ENCODE measurements at places on chromosomes 12 and 14.
A peak's percentile ranks its signal among the peaks of the same experiment; 100 is the strongest.

DNA sequence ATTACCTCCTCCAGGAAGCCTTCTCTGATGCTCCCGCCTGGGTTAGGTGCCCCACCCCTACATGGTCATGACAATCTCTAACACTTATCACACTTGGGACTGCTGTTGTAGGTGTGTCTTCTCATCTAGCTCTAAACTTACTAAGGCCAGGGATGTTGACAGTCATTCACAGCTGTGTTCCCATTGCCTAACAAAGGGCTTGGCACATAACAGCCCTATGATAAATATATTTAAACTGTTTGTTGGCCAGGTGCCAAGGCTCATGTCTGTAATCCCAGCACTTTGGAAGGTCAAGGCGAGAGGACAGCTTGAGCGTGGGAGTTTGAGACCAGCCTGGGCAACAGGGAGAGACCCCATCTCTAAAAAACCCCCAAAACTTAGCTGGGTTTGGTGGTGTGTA, 98.8 kb upstream of the RGS6 start:
- no peak for DNase-seq

DNA sequence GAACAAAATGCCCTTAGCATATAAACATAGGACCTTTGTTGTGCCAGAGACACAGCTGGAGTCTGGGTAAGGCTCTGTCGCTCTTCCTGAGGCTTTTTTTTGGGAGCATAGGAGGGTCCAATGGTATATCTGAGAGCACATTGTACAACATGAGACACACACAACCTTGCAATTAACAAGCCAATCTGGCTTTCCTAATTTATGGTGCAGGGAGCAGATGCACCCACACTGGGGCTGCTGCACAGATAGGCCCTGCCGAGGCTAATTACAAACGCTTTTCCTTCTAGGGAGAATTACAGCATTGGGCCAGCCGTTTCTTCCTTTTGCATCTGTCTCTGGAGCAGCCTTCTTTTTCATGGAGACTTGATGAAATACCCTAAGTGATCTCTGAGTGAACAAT, 75.0 kb upstream of the OVCH1 start:
- no peak for DNase-seq

GRCh38 chr12:10641735-10642500, 28.5 kb upstream of the MAGOHB start:
- DNase-seq: no peak

GRCh38 chr12:21144309-21144708, 13.3 kb downstream of the SLCO1B1 start:
- DNase-seq: no peak

DNA sequence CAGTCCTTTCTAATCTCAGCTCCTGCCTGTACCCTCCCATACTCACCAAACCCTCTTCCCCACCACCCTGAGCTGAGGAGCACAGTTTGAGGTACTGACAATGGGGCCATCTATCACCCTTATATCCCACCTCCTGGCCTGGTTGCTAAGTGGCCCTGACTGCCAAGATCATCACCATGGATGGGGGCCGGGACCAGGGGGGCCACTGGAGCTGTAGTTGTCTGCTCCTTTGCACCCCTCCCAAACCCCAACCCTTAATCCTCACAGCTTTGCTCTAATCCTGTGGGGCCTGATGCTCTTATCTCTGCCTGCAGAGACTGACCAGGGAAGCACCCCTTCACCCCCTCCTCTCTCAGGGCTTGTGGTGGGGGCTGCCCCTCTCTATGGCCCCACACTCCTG, 395 bp upstream of the GNB3 start:
- DNase-seq: no peak

- no peak for DNase-seq
These were observed 11.6 kb upstream of the NEK9 start for GRCh38 chr14:75138492-75138891.

DNA sequence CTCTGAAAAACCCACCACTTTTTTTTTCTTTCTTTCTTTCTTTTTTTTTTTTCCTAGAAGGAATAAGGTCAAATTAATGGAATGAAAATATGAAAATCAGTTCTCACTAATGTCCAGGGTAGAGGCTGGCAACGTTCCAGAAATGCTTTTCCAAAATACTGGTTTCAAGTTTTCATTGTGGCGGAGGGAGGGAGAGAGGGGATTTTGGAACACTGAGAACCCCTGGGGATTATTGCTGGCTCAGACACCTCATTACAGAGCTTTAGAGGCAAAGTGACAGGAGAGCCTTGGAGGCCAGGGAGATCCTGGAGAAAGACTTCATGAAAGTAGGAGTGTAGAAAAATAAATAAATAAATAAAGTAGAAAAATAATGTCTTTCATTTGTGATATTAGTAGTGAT, 45.4 kb downstream of the ALX1 start:
- no peak for DNase-seq

GRCh38 chr14:77327111-77327510, 6.3 kb downstream of the GSTZ1 start:
- DNase-seq: no peak

GRCh38 chr12:66255737-66256136, 46.6 kb upstream of the HELB start:
- DNase-seq: no peak

GRCh38 chr12:80834724-80835123, 103.0 kb downstream of the LIN7A start:
- no peak for DNase-seq

DNA sequence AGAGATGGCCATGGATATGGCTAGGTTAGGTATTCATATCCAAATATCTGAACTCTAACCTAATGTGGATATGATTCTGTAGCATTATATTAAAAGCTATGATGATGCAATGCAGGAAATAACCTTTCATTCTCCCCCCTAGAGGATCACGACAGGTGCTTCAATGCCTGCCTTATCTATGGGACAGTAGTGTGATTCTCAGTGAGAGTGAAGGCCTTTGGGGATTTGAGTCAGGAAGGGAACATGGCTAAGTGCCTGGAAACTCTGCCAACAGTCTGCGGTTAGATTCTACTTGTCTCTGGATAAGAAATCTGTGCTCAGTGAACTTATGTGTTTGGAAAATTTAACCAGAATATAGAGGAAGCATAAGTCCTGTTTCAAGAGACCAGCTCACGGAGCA, 81.8 kb downstream of the SLC38A1 start:
- no peak for DNase-seq

GRCh38 chr12:45727980-45728629, 1.4 kb upstream of the ARID2 start:
- no peak for DNase-seq

DNA sequence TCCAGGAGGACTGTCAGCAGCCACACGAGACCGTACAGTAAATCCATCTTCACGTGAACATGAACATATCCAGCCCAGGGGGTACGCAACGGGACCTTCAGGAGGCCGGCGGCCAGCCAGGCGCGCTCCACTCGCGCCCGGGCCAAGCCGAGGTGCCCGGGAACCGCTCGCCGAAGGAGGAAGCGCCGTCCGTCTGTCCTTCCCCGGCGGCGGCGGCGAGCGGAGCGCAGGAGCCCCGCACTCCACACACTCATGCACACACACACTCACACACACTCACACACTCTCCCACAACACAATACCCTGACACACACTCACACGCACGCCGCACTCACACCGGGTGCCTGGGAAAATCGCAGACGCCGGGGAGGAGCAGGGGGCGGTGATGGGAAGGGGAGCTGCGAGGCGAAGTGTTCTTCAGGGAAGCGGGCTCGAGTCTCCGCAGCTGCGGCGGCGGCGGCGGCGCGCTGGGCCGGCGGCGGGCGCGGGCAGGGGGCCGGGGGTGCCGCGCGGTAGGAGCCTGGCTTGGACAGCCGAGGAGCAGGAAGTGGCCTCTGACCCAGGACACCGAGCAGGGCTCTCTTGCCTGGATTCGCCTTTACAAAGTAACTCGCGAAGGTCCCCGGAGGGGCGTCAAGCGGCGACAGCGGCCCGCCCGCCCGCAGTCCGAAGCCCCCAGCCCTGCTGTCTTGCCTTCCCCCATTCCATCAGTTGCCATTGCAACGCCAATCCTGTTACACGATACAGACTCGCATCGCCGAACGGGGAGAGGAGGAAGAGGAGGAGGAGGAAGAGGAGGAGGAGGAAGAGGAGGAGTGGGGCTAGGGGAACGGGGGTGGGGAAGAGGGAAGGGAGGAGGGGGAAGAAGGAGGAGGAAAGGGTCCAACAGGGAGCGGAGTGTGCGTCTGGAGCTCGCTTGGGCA, 601 bp downstream of the MDGA2 start:
- no peak for DNase-seq

DNA sequence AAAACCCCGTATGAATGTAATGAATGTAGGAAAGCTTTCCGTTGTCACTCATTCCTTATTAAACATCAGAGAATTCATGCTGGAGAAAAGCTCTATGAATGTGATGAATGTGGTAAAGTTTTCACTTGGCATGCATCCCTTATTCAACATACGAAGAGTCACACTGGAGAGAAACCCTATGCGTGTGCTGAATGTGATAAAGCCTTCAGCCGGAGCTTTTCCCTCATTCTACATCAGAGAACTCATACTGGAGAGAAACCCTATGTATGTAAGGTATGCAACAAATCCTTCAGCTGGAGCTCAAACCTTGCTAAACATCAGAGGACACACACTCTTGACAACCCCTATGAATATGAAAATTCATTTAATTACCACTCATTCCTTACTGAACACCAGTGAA, 23.8 kb downstream of the ZNF891 start:
- DNase-seq: no peak

- DNase-seq: no peak
These were observed 182.4 kb upstream of the CCND2 start for GRCh38 chr12:4091016-4091743.

- DNase-seq: no peak
These were observed 98.6 kb downstream of the NT5DC3 start for GRCh38 chr12:103742349-103742932.

DNA sequence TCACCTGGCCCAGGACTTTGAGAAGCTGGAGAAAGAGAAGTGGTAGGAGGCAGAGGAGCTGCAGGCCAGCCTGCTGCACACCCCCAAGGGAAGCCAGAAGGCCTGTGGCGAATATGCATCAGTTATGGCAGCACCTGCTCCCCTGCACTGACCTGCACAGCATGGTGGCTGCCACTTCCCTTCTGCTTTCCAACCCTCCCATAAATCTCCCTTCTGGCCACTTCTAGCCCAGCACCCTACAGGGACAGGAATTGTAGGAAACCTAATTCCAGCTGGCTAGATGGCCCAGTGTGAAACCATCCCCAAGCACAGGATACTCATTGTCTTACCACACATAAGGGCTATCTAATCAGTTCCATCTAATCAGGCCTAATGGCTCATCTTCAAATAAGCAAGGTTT, 136.3 kb downstream of the TBX3 start:
- DNase-seq: no peak

GRCh38 chr12:123931686-123932321, 40.8 kb downstream of the CCDC92 start:
- DNase-seq: no peak

DNA sequence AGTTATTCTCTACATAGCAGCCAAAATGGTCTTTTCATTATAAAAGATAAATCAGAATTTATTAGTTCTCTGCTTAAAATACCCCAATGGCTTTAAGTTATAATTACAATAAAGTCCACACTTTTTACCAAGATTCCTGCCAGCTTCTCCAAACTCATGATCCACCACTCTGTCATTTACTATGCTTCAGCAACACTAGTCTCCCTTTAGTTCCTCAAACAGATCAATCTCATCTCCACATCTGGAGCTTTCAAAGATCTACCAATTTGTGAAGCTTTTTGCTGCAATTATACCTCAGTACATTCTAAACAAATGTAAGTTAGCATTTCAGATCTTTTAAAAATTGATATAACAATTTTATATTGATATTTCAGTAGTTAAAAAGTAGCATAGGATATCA, 24.9 kb downstream of the CATSPERB start:
- DNase-seq: no peak

DNA sequence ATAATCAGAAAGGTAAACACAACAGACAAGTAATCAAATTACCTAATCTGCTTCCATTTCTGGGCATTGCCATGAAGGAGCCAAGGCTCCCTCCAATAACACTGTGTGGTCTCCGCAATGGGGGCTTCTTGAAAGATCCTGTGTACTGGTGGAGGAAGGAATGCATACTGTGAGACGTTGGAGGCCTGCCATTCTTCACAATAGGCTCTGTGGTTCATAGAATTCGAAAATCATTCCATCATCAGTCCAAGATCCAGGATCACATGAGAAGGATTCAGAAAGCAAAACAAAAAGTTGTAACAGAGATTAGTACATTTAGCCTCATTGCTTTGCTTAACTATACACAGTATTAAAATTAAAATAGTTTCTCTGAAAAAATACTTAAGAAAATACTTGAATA, 76.3 kb downstream of the CDK17 start:
- no peak for DNase-seq

GRCh38 chr12:823028-823698, 70.8 kb downstream of the WNK1 start:
- DNase-seq: no peak

GRCh38 chr12:83461336-83461935, 774.7 kb downstream of the TMTC2 start:
- no peak for DNase-seq

GRCh38 chr12:1429980-1430379, 164.4 kb downstream of the FBXL14 start:
- peak; percentile 25 for DNase-seq

- DNase-seq: no peak
These were observed 42.5 kb upstream of the BCAT1 start for GRCh38 chr12:24991209-24992049.

- DNase-seq: no peak
These were observed 46.6 kb downstream of the KSR2 start for GRCh38 chr12:117921929-117922777.

All from tibial artery (tissue), 4 donors.